Aorta (tissue), 5 donors: ENCODE measurements at places on chromosomes 12 and 14. TPM values are rescaled to one million over a fixed set of nuclear protein-coding genes. Genes with fewer than 3 reads are reported as not detected.

CDC42BPB gene
- polyA plus RNA-seq = 31.9 TPM

VWF gene
- 1.3 TPM for polyA plus RNA-seq

FITM1 gene
- polyA plus RNA-seq = not detected

KRT8 gene
- polyA plus RNA-seq = 323 TPM

RERG gene
- polyA plus RNA-seq = 66.9 TPM

KCNMB4 gene
- polyA plus RNA-seq = 2.0 TPM

P2RX2 gene
- polyA plus RNA-seq = not detected

GLT1D1 gene
- polyA plus RNA-seq = 0.54 TPM

RPGRIP1 gene
- polyA plus RNA-seq = 0.25 TPM

BICDL1 gene
- 1.4 TPM for polyA plus RNA-seq

ANKRD33 gene
- not detected for polyA plus RNA-seq

LTBP2 gene
- polyA plus RNA-seq = 247 TPM

RFX4 gene
- not detected for polyA plus RNA-seq

RHEBL1 gene
- polyA plus RNA-seq = 2.4 TPM

RBP5 gene
- 1.1 TPM for polyA plus RNA-seq

DBX2 gene
- polyA plus RNA-seq = not detected

SCN8A gene
- polyA plus RNA-seq = 0.13 TPM

DNAJC22 gene
- 1.2 TPM for polyA plus RNA-seq

SYNDIG1L gene
- 0.64 TPM for polyA plus RNA-seq

TAS2R10 gene
- not detected for polyA plus RNA-seq

SRRM4 gene
- 0.23 TPM for polyA plus RNA-seq

CRACR2A gene
- polyA plus RNA-seq = 0.49 TPM

GPR84 gene
- polyA plus RNA-seq = not detected

CREBL2 gene
- polyA plus RNA-seq = 47.1 TPM

FLRT2 gene
- 6.8 TPM for polyA plus RNA-seq

FZD10 gene
- 1.7 TPM for polyA plus RNA-seq

TCL1A gene
- polyA plus RNA-seq = not detected

PTPN21 gene
- 15.6 TPM for polyA plus RNA-seq

KRT3 gene
- not detected for polyA plus RNA-seq

CPM gene
- 0.56 TPM for polyA plus RNA-seq

DUSP16 gene
- polyA plus RNA-seq = 3.1 TPM

LPCAT3 gene
- 27.3 TPM for polyA plus RNA-seq

SERPINA5 gene
- 0.13 TPM for polyA plus RNA-seq

BLOC1S1 gene
- 351 TPM for polyA plus RNA-seq

PPP4R3A gene
- polyA plus RNA-seq = 40.7 TPM

CDKN3 gene
- polyA plus RNA-seq = 2.2 TPM

DAO gene
- polyA plus RNA-seq = not detected

RIMKLB gene
- 42.6 TPM for polyA plus RNA-seq

TMEM106C gene
- 68.9 TPM for polyA plus RNA-seq

PLEKHD1 gene
- polyA plus RNA-seq = 0.23 TPM

SLC6A12 gene
- polyA plus RNA-seq = 0.38 TPM

ZNF705A gene
- not detected for polyA plus RNA-seq

TAS2R14 gene
- polyA plus RNA-seq = 2.0 TPM

NGB gene
- not detected for polyA plus RNA-seq

HRK gene
- polyA plus RNA-seq = not detected

ARHGEF40 gene
- 24.3 TPM for polyA plus RNA-seq

CLEC9A gene
- not detected for polyA plus RNA-seq

APOF gene
- 0.50 TPM for polyA plus RNA-seq

PPP1R36 gene
- polyA plus RNA-seq = 1.9 TPM

TCTN2 gene
- polyA plus RNA-seq = 2.3 TPM

CLEC4D gene
- polyA plus RNA-seq = 0.10 TPM

BATF gene
- 8.0 TPM for polyA plus RNA-seq

LRRC10 gene
- not detected for polyA plus RNA-seq

PAPLN gene
- 3.1 TPM for polyA plus RNA-seq

P3H3 gene
- 93.3 TPM for polyA plus RNA-seq

SLC16A7 gene
- 4.5 TPM for polyA plus RNA-seq
